Activated naive CD8-positive, alpha-beta T cell treated with anti-CD3 and anti-CD28 coated beads, Interleukin-2, amount 50 U/mL, for 24 hours (primary cell): ENCODE measurements at places on chromosomes 12 and 14.

- DNase-seq: no peak
Measured at GRCh38 chr12:5188472-5188871, 144.8 kb downstream of the KCNA5 start.

GRCh38 chr14:95173518-95173917, 16.2 kb upstream of the DICER1 start:
- no peak for DNase-seq

GRCh38 chr12:18576104-18576626, 161.6 kb downstream of the PLCZ1 start:
- no peak for DNase-seq

- DNase-seq: no peak
Measured at GRCh38 chr14:105411985-105412770, 7.4 kb upstream of the MTA1 start.

DNA sequence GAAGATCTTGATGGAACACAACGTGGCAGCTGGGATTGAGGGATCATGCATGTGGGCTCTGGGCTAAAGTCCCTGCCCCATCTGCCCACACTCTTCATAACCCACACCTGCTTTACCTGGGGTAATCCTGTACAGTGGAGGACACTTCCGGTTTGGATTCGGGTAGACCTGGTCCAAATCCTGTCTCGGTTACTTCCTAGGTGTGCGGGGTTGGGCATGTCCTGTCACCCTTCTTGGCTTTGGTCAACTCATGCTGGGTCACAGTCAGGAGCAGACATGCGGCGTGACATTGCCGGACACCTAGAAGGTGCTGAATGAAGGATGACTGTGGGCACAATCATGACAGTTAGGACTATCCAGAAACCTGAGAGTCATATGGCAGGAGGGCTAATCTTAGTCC, 30.7 kb upstream of the WSCD2 start:
- no peak for DNase-seq

- DNase-seq: no peak
Measured at GRCh38 chr14:52900731-52901130, 50.1 kb downstream of the FERMT2 start.
